ENCODE measurements at places on chromosomes 3 and 15.

- no peak for DNase-seq
Observed at GRCh38 chr3:189773056-189773455, 141.9 kb downstream of the TP63 start.

GRCh38 chr15:70341566-70341965, 243.8 kb upstream of the TLE3 start:
- DNase-seq = no peak

GRCh38 chr15:47265686-47266085, 451.6 kb upstream of the SEMA6D start:
- no peak for DNase-seq

DNA sequence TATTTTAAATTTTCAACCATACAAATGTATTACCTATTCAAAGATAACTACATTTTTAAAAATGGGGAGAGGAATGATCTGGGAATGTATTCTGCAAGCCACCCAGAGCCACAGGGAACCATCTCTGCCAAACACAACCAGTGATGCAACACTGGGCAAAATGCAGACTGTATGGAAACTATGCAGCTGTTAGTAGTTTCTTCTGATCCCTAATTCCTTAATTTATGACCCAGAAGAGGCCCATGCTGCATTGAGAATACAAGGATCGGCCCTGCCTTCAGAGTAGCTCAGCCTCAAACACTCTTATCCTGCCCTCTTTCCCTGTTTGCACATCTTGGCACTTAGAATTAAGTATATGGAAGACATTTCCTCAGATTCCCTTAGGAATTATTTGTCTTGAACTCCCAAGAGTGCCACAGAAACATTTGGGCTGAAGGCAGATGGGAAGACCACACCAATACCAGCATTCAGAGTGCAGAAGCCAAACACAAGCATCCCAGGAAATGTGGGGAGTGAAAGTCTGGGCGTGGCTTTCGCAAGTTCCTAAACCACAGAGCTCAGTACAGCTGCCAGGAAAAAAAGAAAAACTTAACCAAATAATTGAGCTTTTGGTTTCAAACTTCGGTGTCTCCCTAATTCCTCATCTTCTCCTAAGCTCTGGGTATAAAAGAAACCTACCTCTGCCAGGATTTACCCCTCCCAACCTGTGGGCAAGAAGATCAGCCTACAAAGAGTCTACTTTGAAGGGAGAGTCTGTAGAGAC, 5.3 kb downstream of the SNUPN start:
- DNase-seq = no peak

- DNase-seq = peak; percentile 20
Observed at GRCh38 chr3:172332256-172333041, 115.8 kb downstream of the GHSR start.

DNA sequence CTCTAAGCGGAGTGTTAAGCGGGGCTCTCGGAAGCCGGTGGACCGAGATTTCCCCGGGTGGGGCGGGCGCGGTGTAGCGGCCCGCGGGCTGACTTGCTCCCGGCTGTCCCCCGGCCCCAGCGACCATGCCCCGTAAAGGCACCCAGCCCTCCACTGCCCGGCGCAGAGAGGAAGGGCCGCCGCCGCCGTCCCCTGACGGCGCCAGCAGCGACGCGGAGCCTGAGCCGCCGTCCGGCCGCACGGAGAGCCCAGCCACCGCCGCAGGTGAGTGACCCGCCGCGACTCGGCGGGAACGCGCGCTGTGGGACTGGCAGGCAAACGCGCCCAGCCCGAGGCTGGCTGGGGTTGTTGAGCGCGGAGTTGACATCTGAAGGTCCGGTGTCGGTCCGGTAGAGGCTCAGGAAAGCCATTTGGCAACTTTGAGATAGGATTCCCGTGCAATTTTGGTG, 1.3 kb downstream of the SMC4 start:
- DNase-seq = no peak

DNA sequence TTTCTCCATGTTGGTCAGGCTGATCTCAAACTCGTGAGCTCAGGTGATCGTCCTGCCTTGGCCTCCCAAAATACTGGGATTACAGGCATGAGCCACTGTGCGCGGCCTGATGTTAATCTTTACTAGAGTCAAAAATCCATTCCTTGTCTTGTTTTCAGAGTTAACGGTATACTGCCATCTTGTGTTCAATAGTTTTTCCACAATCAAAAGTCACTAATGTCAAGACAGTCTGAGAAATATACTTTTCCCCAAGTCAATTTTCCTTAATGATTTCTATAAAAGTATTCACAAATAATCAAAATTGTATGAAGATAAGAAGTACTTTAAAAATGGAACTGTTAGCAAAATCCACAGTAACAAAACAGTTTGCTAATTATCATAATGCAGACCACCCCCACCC, 8.5 kb downstream of the CRBN start:
- DNase-seq = no peak

DNA sequence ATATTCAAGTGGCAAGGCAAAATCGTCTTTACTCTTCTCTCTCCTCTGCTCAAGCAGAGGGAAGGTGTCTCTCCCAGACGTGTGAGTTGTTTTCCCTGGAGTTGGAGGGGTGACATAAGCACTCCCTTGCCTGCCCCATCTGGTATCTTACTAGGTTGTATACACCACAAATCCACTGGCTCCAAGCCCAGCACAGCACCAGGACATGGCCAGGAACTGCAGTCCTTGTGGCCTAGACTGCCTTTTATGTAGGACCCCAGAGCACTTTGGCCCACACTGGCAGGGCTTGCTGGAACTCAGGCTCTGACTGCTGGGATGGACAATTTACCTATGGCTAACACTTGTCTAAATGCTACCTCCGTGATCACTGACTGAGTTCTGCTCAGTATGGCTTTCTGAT, 34.0 kb downstream of the DZIP3 start:
- DNase-seq = no peak

- no peak for DNase-seq
Observed at GRCh38 chr15:33296050-33296449, 14.7 kb upstream of the RYR3 start.

- DNase-seq = no peak
Observed at GRCh38 chr3:64417816-64418215, 192.6 kb upstream of the PRICKLE2 start.

- no peak for DNase-seq
Observed at GRCh38 chr15:36791844-36792571, 212.6 kb downstream of the CDIN1 start.

GRCh38 chr3:32794487-32795308, 23.1 kb upstream of the TRIM71 start:
- no peak for DNase-seq

DNA sequence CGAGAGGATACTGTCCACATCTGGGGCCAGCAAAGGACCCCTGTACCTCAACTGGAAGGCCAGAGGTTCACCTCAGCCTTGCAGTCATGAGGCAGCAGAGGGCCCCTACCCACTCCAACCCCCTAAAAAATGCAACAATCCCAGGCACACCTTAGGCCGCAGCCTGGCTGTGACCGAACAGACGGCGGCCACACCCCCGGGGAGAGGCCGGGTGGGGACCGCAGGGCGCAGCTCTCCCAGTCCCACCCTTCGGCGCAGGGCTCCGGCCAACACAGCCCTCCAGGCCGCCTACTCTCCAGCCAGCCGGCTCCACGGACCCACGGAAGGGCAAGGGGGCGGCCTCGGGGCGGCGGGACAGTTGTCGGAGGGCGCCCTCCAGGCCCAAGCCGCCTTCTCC, 457 bp upstream of the DNAJA4 start:
- DNase-seq = no peak

- no peak for DNase-seq
Observed at GRCh38 chr3:184537885-184538665, 23.5 kb upstream of the EPHB3 start.

DNA sequence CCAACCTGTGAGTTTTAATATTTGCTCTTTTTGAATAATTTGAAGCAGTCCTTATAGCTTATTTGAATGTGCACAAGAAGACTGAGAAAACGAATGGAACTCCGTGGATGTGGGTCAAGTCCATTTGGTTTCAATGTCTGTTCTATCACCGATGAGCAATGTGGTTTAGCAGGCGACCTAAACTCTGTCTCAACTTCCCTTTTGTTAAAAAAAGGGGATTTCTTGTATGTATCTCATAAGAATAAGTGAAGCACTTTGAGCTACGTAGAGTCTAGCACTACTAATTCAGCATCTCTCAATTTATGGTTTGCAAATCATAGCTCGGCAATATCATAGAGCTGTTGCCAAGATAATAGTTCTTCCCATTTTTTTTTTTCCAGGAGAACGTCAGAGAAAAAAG, 4.6 kb upstream of the SKIL start:
- DNase-seq = no peak

- peak; percentile 1 for DNase-seq
Observed at GRCh38 chr3:10883478-10884234, 67.6 kb downstream of the SLC6A11 start.

- no peak for DNase-seq
Observed at GRCh38 chr3:64392001-64392400, 166.7 kb upstream of the PRICKLE2 start.

- no peak for DNase-seq
Observed at GRCh38 chr3:33865133-33865532, 66.7 kb downstream of the PDCD6IP start.

GRCh38 chr15:99125061-99125891, 20.4 kb downstream of the SYNM start:
- DNase-seq = no peak

DNA sequence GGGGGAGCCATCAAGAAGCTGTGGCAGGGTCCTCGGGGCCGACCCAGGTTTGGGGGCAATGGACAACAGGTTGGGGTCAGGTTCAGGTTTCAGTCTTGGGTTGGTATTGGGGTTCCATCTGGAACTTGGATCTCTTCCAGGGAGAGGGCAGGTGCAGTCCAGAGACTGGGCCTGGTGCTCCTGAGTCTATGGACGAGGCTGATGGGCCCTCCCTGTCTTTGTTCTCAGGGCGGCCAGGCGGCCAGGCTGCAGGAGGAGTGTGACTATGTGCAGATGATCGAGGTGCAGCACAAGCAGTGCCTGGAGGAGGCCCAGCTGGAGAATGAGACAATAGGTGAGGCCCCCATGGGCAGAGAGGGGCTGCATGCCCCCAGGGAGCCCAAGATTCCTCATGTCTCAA, 11.1 kb downstream of the VIPR1 start:
- DNase-seq = no peak

GRCh38 chr3:29156086-29156715, 124.7 kb upstream of the RBMS3 start:
- DNase-seq = no peak

GRCh38 chr15:72521682-72522081, 47.6 kb downstream of the ARIH1 start:
- DNase-seq = no peak

GRCh38 chr3:9169326-9169725, 80.1 kb downstream of the SRGAP3 start:
- DNase-seq = no peak

DNA sequence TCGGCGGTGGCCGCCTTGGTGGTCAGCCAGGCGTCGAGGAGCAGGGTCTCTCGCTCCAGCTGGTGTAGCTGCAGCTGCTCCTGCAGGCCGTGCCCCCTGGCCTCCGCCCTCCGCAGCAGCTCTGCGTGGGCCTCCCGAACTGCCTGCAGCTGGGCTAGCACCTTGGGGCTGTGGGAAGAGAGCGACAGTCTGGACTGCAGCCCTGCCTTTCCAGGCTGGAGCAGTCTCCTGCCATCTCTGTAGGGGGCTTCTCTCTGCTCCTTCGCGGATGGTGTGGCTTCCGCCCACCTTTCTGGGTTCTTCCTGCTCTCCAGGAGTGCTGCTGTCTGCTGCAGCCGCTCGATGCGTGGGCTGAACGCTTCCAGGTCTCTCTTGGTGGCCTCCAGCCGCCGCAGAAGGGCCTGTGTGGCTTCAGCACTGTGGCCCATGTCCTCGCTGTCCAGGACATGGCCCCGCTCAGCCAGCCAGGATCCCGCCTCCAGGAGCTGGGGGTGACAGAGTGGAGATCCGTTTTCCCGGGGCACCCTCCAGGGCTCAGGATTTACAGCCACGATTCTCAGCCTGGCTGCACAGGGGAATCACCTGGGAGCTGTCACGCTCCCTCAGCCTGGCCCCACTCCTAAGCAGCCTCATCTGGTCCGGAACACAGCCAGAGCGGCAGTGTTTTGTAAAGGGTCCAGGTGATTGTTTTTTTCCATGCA, 16.8 kb downstream of the PLA2G4B start:
- DNase-seq = no peak

GRCh38 chr15:95644100-95644875, 686.2 kb upstream of the NR2F2 start:
- DNase-seq = no peak
